NT2/D1 (cell line): ENCODE measurements at places on chromosomes 13 and 19.

DNA sequence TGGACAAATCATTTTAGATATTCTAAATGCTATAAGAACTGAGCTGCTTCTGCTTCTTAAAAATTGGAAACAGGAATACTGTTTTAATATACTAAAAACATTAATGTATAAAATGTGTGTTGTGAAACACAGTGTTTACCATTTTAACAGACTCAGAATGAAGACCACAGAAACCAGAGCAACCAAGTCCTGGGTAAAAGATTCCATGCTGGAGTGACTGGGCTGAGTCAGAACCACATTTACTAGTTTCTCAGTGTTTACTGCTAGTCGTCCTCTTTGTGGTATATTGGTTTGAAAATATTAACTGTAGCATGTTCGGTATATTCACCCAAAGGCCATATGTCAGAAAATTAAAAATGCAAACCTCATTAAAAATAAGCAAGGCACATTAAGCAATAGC, 31.9 kb downstream of the ANKRD10 start:
- no peak for DNase-seq

- DNase-seq: no peak
These were observed 1.6 kb upstream of the DIRAS1 start for GRCh38 chr19:2722541-2723344.

DNA sequence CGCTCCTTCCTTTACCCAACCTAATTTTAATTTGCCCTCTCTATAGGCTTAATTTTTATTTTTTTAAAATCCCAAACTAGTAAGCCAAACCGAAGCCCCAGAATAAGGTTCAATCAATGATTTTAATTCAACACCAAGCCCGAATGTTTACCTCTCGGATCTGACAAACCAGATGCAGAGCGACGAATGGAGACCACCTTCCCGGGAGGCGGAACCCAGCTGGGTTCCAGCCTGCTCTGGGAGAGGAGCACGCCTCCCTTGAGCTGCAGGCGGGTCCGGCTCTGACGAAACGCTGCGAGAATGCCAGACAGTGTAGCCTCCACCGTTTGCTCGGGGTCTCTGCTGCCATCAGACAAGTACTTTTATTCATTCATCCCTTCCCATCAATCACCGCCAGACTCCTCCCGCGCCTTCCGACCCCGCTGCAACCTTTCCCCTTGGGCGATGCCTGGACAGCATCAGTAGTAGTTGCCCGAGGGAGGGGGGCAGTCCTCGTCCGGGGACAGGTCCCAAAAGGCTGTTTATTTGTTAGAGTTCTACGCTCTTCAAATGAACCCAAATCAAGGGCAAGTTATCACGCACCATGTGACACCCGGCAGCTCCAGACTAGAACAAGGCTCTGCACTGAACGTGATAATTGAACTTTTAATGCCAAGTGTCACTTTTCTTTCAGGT, 752 bp upstream of the EDNRB start:
- DNase-seq: no peak

GRCh38 chr13:64083396-64083795, 2667.7 kb upstream of the PCDH20 start:
- DNase-seq: no peak

DNA sequence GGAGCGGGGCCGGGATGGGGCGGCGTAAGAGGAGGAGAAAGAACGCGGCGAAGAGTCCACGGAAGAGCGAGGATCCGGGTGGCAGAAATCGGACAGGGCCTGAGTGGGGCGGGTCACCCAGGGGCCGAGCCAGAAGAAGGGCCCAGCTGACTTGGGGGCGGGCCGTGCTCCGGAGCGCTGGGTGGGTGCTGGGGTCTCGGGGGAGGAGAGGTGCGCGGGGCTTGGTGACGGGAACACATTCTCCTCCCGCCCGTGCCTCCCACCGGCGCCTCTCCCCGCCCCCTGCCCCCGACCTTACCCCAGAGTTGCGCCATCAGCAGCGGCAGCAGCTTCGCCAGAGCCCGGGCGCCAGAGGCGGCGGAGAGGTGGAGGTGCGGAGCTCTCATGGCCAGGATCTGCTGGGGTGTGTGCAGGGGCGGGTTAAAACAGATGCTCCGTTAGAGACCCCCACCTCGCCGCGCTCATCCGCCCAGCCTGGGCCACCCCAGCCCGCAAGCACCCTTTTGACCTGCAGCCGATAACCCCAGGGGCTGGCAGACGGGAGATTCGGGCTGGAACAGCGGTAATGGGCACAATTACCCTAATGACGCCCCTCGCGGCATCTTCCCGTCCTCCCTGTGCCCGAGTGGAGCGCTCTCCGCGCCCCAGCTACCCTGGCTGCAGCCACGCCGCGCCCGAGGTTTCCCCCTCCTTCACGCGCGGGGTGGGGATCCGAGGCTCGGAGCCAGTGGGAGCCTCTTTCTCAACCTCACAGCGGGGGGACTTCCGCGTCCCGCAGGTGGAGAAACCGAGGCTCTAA, 565 bp downstream of the KLK10 start:
- DNase-seq: no peak

DNA sequence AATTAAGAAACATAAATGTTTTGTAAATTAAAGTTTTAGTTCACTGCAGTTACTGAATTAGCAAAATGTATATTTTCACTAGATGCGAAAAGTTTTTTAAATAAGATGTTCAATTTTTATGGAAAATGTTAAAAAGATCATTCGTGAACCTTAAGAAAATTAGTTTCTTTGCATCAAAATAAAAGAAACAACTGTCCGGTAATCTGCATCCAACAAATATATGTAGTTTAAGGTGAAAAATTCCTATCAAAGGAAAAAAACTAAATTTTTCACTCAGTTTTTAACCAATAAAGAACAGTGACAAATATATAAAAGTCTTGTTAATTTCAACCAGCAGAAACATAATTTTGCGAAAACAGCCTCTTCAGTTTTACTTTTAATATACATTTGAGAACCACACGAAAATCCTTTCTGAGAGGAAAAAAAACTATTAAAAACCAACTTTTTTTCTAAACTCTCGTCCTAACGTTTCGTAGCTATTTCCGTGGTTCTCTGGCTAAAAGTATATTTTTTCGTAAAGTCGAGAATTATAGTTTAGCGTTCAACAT, 64.5 kb downstream of the KCNRG start:
- DNase-seq: no peak

DNA sequence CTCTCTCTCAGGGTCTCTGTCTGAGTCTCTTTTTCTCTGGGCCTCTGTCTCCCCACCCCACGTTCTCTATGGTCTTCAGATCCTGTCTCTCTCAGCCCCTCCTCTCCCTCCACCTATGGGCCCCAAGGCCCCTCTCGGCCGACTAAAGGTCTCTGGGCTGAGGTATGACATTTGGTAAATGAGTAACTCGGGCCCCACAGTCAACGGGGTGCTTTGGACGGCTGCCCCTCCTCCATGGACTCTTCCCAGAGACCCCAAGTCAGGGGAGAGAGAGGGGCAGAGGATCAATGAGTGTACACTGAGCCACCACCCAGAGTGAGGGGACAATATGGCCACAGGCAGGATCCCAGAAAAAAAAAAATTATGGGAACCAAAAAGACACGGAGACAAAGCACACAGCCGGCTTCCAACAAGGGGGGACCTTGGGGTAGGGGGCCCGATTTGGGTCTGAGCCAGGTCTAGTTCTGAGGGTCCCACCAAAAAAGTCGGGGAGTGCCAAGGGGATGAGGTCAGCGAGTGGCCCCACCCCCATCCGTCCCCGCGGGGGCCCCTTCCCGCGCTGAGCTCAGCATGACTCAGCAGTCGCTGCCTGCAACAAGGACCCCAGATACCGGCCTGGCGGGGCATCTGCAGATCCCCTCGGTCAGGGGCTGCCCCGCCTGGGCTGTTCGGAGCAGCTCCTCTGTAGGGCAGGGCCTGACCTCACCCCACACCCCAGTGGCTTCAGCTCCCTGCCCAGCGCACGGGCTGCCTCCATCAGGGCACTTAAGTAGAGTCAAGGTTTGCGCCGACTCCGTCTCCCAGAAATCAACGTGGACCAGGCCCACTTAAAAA, 1.5 kb upstream of the FTL start:
- no peak for DNase-seq

DNA sequence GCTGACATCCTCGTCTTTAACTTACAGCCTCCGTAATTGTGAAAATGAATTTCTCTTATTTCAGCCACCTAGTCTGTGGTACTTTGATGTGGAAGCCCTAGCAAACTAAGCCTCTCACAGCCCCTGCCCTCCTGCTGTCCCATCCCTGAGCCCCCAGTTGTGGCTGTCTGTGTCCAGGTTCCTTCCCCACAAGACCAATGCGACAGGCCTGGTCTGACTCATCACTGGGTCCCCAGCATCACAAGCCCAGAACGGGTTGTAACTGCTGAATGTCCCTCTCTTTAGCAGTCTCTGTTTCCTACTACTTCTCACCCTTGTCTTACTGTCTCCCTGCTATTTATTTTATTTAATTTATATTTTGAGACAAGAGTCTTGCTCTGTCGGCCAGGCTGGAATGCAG, 5.7 kb downstream of the POU2F2 start:
- no peak for DNase-seq

DNA sequence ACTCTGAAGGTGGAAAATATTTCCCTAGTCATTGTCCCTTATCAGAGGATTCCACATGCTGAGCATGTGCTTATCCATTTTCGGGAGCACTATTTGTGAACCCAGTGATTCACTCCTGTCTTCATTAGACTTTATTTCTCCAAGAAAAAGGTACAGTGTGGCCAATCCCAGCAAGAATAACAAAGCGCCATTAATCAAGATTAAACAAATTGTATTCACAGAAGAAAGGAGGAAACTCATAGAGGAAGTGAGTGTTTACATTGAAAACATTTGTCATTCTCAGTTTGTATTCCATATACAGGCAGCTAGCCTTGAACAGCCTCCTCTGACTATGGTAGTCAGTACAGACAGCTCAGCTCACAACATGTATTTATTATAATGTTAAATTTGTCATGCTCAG, 1669.9 kb upstream of the SPRY2 start:
- DNase-seq: no peak

DNA sequence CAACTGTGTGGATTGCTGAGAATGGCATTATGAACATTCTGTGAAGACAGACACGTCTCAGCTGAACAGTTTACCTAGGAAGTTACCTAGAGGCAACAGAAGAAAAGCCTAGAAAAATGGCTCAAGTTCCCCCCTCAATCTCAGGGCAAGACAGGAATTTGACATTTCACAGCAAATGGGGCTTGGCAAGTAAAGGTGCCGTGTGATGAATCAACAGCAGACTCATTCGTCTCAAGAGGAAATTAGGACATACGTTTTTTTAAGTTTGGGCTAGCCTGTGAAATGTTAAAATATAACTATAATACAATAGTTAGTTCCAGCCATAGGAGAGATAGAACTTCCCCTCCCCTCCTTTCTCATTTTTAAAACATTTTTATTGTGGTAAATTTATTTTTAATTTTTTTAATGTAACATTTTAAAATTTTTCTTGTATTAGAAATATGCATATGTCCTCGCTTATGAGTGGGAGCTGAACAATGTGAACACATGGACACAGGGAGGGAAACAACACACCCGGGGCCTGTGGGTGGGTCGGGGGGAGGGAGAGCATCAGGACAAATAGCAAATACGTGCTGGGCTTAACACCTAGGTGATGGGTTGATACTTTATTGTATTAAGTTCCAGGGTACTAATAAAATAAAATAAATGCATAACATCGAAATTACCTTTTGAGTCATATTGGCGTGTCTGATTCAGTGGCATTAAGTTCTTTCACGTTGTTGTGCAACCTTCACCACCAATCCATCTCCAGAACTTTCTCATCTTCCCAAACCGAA, 116.0 kb downstream of the COL4A2 start:
- no peak for DNase-seq

DNA sequence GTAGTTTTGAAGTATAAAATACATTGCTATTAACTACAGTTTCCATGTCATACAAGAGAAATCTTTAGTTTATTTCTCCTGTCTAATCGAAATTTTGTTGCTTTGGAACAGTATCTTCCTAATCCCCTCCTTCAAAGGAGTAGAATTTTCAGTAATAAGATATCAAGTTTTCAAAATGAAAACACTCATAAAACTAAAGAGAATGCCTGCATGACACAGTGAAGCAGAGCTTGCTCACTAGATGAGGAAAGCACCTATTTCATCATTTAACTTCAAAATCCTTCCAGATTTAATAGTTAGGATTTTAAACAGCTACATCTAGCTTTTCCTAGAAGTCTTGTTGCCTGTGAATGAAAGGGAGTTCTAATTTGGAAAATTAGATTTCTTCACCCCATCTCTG, 80.8 kb downstream of the TNFSF11 start:
- no peak for DNase-seq

- no peak for DNase-seq
These were observed 46.9 kb upstream of the ARGLU1 start for GRCh38 chr13:106614874-106615273.

- no peak for DNase-seq
These were observed 70.1 kb downstream of the GGACT start for GRCh38 chr13:100518394-100519062.

DNA sequence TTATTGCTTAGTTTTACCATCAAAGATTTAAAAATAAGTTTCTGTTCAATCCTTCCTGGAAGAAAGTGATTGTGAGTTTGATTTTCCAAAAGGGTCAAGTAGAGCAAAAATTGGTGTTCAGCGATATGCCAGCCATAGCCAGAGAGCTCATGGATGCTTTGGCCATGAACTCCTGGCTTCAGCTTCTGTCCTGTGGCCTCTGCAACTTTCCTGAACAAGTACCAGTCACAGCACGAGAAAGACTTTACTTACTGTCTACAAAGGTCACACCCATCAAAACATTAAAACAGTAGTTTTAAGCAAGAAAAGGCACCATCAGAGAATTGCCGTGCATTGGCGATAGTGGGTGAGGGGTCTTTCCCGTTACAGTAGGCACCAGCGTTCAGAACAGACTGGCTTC, 753.0 kb upstream of the SGCG start:
- DNase-seq: no peak

GRCh38 chr13:63351533-63351932, 1935.9 kb upstream of the PCDH20 start:
- DNase-seq: no peak

- no peak for DNase-seq
These were observed 14.2 kb downstream of the DPF1 start for GRCh38 chr19:38209671-38210457.

- DNase-seq: peak; percentile 27
These were observed 1256.5 kb downstream of the EFNB2 start for GRCh38 chr13:105278943-105279381.

DNA sequence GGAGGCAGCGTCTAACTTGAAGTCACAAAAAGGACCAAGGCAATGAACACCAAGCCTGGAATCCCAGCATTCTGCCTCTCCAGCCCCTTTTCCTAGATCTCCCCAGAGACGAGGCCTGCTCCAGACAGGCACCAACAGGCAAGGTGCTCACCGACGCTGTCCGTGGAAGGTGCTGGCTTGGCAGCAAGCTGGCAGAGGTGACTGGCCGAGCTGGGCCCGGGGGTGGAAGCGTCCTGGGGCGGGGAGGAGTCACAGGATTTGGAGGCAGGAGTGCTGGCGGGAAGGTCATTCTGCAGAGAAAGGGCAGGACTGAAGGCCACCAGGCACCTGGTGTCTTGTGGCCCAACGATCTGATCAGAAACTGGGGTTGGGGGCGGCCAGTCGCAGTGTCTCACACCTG, 18.2 kb downstream of the TLE2 start:
- DNase-seq: no peak

DNA sequence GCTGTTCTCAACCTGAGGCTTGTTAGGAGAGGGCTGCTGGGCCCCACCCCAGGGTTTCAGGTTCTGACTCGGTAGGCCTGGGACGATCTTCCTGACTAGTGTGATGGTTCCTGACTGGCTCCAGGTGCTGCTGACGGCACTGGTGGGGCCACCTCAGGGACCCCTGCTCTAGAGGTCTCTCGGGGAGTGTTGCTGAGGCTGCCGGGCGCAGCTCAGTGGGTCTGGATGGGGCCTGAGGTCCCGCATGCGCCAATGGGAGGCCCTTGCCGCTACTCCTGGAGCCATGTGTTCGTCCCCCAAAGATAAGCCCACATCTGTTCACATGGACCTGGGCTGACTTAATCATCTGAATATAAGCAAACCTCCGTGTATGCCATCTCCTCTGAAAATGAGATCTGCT, 133.0 kb downstream of the ATP11A start:
- DNase-seq: no peak
